AG08396 (cell line): ENCODE measurements at places on chromosomes 5 and 9.

DNA sequence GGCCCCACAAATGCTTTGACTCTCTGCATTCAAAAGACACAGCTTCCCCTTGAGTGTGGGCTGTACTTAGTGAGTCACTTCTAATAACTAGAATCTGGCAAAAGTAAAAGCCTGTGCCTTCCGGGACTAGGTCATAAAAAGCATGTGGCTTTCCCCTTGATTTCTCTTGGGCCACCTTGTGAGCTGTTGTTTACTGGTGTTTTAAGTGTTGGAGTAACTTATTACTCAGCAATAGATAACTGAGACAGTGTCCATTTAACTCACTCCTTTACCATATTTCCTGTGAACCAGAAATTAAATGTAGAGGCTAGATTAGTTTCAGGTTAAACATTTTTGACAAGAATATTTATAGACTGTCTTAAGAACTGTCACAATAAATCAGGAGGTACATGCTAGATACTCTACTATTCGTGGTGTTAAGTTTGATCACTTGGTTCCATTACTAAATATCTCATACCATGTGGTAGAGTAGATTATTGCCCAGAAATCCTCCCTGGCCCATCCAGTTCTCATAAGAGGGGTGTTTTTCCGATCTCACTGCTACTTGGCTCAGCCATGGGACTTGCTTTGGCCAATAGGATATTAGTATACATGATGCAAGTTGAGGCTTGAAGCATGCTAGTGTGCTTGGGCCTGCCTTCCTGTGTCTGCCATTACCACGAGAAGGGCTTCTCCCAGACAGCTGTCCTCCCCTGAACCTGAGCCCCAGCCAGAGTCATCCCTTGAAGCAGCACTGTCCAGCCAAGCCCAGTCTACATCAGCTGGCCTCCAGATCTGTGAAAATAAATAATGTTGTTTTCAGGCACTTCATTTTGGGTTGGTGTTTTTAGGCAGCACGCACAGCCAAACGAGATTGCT is 10.4 kb upstream of the CMBL start:
- no peak for DNase-seq

- no peak for DNase-seq
Observed at GRCh38 chr9:21477466-21477865, 4.6 kb downstream of the IFNE start.

GRCh38 chr9:92679413-92680165 is 9.7 kb upstream of the IPPK start:
- no peak for DNase-seq

DNA sequence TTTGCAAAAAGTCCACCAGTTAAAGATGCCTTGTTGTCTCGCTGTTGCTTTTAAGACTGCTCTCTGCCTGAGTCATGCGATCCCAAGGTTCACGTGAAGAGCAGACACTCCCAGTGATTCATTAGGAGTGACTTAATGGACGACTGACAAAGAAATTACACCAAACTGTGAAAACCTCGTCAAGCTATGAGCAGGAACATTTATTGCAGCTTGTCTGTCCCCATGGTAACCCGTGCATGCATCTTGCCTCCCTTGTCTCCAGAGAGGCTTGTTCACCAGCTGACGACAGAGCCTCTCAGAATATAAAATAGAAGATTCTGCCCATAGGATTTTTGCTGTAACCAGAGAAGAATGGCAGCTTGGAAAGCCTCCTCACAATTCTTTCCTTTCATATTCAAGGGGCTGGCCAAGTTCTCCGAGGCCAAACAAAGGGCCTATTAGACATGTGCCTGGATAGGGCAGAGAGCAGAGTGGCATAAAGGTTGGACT is 352.7 kb downstream of the SPOCK1 start:
- peak; percentile 75 for DNase-seq

DNA sequence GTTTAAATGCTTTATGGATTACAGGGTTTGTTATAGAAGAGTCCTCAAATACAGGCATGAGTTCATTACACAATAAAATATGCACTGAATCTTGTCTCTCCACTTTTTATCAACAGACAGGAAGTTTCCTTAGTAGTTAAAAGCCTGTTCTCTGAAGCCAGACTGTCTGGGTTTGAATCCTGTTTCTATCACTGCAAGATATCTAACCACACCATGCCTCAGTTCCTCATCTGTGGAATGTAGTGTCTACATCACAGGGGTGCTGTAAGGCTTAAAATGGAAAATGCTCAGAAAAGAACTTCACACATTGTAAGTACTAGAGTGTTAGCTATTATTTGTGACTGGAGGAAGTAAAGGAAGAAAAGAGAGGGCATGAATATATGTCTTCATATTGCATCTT is 9.3 kb downstream of the LIX1 start:
- DNase-seq, result no peak

DNA sequence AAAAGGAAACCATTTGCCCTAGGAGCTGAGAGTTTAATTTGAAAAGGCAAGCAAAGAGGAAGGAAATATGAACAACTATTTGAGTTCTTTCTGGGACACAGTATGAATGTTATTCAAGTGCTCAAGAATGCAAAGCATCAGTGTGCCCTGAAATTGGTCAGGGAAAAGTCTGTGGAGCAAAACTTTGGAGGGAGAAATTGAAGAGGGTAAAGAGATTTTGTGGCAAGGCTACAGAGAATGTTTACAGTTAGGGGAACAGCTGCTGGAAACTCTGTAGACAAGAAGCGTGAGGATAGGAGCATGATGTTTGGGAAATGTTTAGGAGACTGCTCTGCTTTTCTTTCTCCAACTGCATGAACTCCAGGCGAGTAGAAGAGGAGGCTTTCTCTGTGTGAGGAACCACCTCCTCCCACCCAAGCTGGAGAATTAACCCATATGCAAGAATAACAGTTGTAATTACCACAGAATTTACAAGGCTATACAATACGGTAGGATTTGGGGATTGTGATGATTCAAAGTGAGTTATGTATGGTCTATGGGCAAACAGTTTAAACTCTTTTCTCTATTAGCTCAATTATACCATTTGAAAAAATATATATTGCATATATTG is 75.4 kb upstream of the IL7R start:
- DNase-seq, result no peak
